ENCODE measurements at places on chromosomes 5 and 9.

- no peak for DNase-seq
Observed at GRCh38 chr5:178537467-178538371, 52.5 kb downstream of the COL23A1 start.

- DNase-seq = no peak
Observed at GRCh38 chr5:113336975-113337374, 97.8 kb downstream of the TSSK1B start.

GRCh38 chr5:122263352-122264030, 48.5 kb upstream of the SNCAIP start:
- DNase-seq = no peak

DNA sequence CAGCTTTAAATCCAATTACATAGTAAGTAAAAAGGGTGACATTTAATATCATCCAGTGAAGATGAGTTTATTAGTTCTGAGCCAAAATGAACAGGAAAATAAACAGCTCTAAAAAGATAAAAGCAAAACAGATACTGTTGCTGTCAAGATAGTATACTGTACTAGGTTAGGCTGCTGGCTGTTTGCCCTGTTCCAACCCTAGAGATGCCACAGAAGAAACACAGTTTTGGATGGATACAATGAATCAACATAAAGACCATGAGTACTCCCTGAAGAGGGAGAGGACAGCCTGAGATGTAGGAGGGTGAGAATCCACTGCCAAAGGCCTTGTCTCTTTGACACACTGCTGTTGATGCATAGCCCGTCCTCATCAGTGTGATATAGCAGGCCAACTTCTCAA, 1302.7 kb downstream of the EFNA5 start:
- no peak for DNase-seq

DNA sequence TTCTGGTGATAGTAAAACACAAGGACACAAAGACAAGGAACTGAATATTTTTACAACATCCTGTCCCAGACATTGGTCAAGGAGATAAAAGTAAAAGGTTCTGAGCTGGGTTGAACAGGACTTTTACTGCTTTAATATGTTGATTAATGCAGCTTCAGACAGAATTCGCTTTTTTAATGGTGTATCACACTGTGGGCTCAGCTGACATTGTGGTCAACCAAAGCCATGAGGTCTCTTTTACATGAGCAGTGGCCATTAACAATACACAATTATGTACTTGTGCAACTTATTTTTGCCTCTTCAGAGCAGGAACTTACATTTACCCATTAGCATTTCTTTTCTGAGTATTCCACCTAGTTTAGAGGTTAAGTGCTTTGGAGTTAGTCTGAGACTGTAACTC, 22.8 kb upstream of the ERBIN start:
- DNase-seq = no peak

- DNase-seq = no peak
Observed at GRCh38 chr9:23731353-23731752, 94.7 kb downstream of the ELAVL2 start.

DNA sequence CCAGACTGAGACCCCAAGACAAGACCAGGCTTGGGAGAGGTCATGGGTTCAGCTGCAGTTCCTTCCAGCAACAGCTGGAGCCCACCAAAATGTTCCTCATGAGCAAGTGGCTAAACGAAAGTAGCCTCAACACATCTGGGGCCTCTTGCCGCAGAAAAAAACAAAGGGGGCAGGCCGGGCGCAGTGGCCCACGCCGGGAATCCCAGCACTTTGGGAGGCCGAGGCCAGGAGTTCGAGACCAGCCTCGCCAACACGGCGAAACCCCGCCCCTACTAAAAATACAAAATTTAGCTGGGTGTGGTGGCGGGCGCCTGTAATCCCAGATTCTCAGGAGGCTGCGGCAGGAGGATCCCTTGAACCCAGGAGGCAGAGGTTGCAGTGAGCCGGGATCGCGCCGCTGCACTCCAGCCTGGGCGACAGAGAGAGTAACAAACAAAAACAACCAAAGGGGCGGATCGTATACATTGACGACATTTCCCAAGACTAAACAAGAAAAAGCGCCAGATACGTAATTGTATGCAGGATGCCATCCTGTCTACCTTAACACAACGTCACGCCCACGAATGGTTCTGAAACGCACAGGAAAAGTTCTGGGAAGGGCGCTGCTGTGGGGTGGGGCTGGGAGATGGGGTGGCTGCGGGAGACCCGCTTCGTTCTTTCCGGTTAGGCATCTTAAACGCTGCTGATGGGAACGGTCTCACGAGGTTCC, 1.7 kb downstream of the INPP5E start:
- no peak for DNase-seq

GRCh38 chr9:137127301-137128157, 11.4 kb upstream of the GRIN1 start:
- no peak for DNase-seq
